Psoas muscle (tissue), 8 donors: ENCODE measurements at places on chromosomes 1 and 21.

GRCh38 chr1:17696417-17697301 lies 58.5 kb upstream of the ACTL8 start:
- no peak overlapping the region for H3K4me3 ChIP-seq
- H3K27ac ChIP-seq = no peak overlapping the region
- H3K27me3 ChIP-seq = no peaks in the 10 kb centered on the region
- DNase-seq = no peak
- H3K4me1 ChIP-seq = no peaks in the 10 kb centered on the region
- no peaks in the 10 kb centered on the region for H3K36me3 ChIP-seq

- H3K4me1 ChIP-seq = no peaks in the 10 kb centered on the region
- H3K27ac ChIP-seq = no peak overlapping the region
- H3K4me3 ChIP-seq = no peak overlapping the region
- no peaks in the 10 kb centered on the region for H3K36me3 ChIP-seq
Measured at GRCh38 chr1:41672173-41672572, 187.7 kb upstream of the EDN2 start.

DNA sequence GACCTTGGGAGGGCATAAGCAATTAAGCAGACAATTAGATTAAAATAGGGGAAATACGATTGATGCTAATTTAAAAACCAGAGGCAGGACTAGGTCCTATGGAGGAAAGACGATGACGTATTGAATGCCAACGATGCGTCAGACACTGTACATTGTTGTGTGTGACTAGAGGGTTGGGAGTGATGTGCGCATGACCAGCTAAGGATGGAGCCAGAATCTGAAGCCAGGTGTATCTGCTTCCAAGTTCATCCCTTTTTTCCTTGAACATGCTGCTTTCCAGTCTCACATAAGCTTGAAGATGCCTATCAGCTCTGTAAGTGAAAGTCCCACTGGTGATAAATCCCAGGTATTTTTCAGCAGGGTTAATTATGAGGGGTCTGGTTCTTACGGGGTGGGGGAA lies 576.2 kb downstream of the MATN1 start:
- H3K4me3 ChIP-seq = no peak overlapping the region
- H3K27me3 ChIP-seq = peaks cover 9% of the 10 kb centered on the region
- H3K27ac ChIP-seq = no peak overlapping the region
- H3K36me3 ChIP-seq = no peaks in the 10 kb centered on the region
- H3K4me1 ChIP-seq = no peaks in the 10 kb centered on the region
- DNase-seq = no peak

GRCh38 chr1:21783679-21784603 lies 992 bp upstream of the USP48 start:
- peak overlapping the region; percentile 100 for H3K27ac ChIP-seq
- peak overlapping the region; percentile 82 for H3K4me3 ChIP-seq
- no peaks in the 10 kb centered on the region for H3K27me3 ChIP-seq
- peaks cover 8% of the 10 kb centered on the region for H3K4me1 ChIP-seq
- DNase-seq = peak; percentile 17

DNA sequence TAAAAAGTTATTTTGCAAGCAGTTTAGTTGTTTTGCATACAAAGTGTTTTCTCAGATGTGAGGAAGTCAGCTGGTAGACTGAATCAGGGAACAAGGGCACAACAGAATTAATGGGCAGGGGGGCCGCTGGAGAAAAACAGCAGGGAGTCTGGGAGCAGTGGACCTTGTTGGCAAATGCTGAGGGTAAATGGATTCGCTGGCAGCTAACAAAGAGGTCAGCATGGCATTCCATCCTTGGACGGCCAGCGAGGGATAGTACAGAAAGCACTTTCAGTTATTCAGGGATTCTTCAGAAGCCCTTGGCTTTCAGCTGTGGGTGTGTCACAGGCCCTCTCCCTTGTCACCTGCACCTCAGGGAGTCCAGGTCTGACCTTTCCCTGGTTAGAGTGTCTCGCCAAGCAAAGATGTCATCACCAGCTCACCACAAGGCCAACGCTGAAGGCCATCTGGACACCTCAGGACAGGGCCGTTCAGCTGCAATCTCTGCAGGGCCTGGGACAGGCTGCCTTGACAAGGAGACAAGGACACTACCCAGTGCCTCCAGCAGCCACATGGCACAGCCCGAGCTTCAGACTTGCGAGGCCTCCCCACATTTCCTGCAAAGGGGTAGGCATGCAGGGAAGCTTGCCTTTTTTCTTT lies 90.4 kb downstream of the KCNN3 start:
- no peaks in the 10 kb centered on the region for H3K27me3 ChIP-seq
- no peaks in the 10 kb centered on the region for H3K36me3 ChIP-seq
- H3K4me1 ChIP-seq = no peaks in the 10 kb centered on the region
- H3K4me3 ChIP-seq = no peak overlapping the region
- H3K27ac ChIP-seq = no peak overlapping the region
- DNase-seq = no peak

- no peaks in the 10 kb centered on the region for H3K36me3 ChIP-seq
- no peaks in the 10 kb centered on the region for H3K4me1 ChIP-seq
- H3K27ac ChIP-seq = no peak overlapping the region
- peaks cover 3% of the 10 kb centered on the region for H3K27me3 ChIP-seq
- DNase-seq = no peak
- peak overlapping the region; percentile 47 for H3K4me3 ChIP-seq
Measured at GRCh38 chr1:14598007-14598497, 433 bp upstream of the KAZN start.

- peaks cover 46% of the 10 kb centered on the region for H3K4me1 ChIP-seq
- peak overlapping the region; percentile 97 for H3K27ac ChIP-seq
- peaks cover 19% of the 10 kb centered on the region for H3K36me3 ChIP-seq
- DNase-seq = no peak
Measured at GRCh38 chr1:109396871-109397580, 692 bp downstream of the SORT1 start.

- H3K27me3 ChIP-seq = no peaks in the 10 kb centered on the region
- H3K27ac ChIP-seq = peak within 1 kb of the TSS; percentile 91
- no peaks in the 10 kb centered on the region for H3K36me3 ChIP-seq
- peaks cover 26% of the 10 kb centered on the region for H3K4me1 ChIP-seq
Measured at GRCh38 chr1:15524021-15524282, at the start of gene CASP9. CASP9 (minus strand) TSS chr1:15524215; CDS start chr1:15524200, 15 bp downstream.

DNA sequence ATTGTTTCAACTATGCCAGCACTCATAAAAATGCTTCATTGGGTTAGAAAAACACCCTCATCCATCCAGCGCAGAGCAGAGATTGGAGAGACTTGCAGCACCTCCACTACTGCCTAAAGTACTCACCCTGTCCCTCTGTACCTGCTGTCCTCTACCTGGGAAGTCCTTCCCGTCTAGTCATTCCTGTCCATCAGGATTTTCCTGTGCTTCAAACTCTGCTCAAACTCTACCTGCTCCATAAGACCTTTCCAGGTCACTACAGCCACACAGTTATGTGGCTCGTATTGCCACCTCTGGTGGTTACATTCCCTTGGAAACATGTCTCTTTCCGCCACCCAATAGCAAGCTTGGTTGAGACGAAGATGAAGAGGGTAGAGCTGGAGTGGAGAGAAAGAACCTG lies 7.2 kb downstream of the OVGP1 start:
- H3K4me3 ChIP-seq = no peak overlapping the region
- H3K27ac ChIP-seq = no peak overlapping the region
- H3K4me1 ChIP-seq = no peaks in the 10 kb centered on the region
- no peaks in the 10 kb centered on the region for H3K27me3 ChIP-seq
- no peaks in the 10 kb centered on the region for H3K36me3 ChIP-seq

DNA sequence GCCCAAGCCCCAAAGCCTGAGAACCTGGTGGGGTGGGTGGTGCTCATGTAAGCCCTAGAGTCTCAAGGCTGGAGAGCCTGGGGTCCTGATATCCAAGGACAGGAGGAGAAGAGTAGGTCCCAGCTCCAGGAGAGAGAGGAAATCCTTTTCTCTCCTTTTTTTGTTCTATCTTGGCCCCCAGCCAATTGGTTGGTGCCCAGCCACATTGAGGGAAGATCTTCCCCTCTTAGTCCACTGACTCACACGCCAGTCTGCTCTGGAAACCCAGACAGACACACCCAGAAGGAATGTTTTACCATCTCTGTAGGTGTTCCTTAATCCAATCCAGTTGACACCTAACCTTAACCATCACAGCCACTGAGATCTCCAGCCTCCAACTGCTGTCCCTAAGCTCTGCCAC lies 16.2 kb upstream of the LIN9 start:
- H3K27ac ChIP-seq = no peak overlapping the region
- H3K36me3 ChIP-seq = no peaks in the 10 kb centered on the region
- no peak for DNase-seq
- no peaks in the 10 kb centered on the region for H3K27me3 ChIP-seq

DNA sequence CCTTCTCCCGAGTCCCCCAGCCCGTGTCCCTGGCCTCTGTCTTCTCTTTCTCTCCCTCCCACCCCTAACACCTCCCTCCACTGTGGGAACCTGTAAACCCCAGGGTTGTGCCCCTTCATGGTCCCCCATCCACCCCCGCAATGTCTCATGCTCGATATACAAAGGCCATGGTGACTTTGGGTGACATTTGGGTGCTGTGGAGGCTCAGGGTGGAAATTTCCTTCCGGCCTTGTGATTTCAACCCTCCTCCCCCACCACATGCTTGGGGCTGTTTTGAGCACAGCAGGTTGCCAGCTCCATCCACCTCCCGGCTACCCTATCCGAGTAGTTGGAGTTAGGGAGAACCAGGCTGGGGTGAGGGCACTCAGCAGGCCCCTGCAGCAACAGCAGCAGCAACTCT lies 25.7 kb upstream of the VPS13D start:
- H3K27ac ChIP-seq = no peak overlapping the region
- no peak overlapping the region for H3K4me3 ChIP-seq
- no peak for DNase-seq
- H3K36me3 ChIP-seq = no peaks in the 10 kb centered on the region

DNA sequence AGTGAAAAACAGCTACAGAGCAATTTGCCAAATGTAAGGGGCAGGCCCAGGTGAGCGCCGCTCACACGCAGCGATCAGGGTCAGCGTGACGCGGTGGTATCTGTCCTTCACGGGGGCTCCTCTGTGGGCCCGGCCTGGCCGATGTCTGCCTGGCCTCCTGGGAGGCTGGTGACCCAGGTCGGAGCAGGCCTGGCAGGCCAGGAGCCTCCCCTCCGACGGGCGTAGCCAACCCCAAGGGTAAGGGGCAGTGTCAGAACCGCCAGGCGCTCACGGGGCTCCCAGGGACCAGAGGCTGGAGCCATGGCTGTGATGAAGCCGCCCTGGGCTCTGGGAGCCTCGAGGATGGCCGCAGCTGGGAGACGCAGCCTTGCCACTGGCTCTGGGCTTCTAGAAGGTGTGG lies 72.1 kb downstream of the MORN1 start:
- H3K27ac ChIP-seq = no peak overlapping the region
- peaks cover 6% of the 10 kb centered on the region for H3K27me3 ChIP-seq
- H3K4me3 ChIP-seq = no peak overlapping the region
- no peak for DNase-seq
- H3K4me1 ChIP-seq = peaks cover 19% of the 10 kb centered on the region

GRCh38 chr1:5910276-5910620 lies 82.0 kb downstream of the NPHP4 start:
- DNase-seq = no peak
- no peaks in the 10 kb centered on the region for H3K4me1 ChIP-seq
- no peaks in the 10 kb centered on the region for H3K27me3 ChIP-seq
- H3K4me3 ChIP-seq = no peak overlapping the region
- H3K36me3 ChIP-seq = no peaks in the 10 kb centered on the region

- no peak overlapping the region for H3K4me3 ChIP-seq
- H3K36me3 ChIP-seq = peaks cover 16% of the 10 kb centered on the region
- DNase-seq = no peak
- no peaks in the 10 kb centered on the region for H3K27me3 ChIP-seq
- no peak overlapping the region for H3K27ac ChIP-seq
Measured at GRCh38 chr1:11294951-11295350, 22.0 kb downstream of the UBIAD1 start.
